Stimulated activated CD8-positive, alpha-beta memory T cell treated with anti-CD3 and anti-CD28 coated beads, Interleukin-4, amount 100 ng/mL, for 1 hour (primary cell): ENCODE measurements at places on chromosomes 11 and 22.

DNA sequence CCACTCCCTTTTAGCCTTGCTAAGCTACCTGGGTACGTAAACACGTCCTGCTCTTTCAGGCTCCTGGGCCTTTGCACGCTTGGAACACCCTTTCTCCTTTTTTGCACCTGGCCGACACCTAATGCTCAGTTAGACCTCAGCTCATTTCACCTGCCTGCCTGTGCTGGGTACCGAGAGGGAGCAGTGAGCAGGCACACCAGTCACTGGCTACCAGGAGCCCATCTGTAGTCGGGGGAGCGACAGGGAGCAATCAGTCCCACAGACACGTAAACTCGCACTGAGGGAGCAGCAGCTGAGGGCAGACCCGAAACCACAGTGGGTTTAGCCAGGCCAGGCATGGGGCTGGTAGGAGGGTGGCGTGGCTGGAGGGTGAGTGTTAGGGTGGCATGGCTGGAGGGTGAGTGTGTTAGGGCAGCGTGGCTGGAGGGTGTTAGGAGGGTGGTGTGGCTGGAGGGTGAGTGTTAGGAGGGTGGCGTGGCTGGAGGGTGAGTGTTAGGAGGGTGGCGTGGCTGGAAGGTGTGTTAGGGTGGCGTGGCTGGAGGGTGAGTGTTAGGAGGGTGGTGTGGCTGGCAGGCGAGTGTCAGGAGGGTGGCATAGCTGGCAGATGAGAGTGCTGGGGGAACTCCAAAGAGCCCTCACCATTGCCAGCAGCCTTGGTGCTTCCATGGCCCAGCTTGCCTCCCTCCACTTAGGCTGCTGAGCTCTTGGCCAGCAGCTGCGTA, 6.4 kb upstream of the GTSE1 start:
- DNase-seq = no peak

- no peak for DNase-seq
Observed at GRCh38 chr22:25327018-25327755, 107.7 kb downstream of the CRYBB2 start.

DNA sequence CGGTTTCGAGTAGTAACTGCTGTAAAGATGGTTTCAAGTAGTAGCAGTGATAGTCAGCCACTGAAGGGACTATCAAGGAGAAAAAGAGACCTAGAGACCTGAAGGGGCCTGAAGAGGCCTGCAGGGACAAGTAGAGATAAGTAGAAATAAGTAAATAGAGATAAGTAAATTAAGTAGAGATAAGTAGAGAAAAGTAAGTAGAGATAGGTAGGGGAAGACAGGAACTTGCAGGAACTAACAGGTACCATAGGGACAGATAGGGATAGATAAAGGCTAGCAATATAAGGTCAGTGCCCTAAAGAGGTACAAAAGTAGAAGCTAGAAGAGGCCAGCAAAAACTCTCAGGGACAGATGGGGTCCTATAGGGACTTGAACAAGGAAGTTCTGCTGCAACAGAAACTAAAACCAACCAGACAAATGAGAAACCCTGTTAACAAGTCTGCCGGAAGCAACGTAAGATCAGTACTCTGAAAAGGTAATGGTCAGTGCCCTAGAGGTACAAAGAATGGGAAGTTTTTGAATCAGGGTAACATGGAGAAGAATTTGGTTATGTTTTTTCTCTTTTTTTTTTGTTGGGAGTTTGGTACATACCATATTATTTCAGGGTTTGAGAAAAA, 9.6 kb upstream of the SC5D start:
- DNase-seq = no peak

DNA sequence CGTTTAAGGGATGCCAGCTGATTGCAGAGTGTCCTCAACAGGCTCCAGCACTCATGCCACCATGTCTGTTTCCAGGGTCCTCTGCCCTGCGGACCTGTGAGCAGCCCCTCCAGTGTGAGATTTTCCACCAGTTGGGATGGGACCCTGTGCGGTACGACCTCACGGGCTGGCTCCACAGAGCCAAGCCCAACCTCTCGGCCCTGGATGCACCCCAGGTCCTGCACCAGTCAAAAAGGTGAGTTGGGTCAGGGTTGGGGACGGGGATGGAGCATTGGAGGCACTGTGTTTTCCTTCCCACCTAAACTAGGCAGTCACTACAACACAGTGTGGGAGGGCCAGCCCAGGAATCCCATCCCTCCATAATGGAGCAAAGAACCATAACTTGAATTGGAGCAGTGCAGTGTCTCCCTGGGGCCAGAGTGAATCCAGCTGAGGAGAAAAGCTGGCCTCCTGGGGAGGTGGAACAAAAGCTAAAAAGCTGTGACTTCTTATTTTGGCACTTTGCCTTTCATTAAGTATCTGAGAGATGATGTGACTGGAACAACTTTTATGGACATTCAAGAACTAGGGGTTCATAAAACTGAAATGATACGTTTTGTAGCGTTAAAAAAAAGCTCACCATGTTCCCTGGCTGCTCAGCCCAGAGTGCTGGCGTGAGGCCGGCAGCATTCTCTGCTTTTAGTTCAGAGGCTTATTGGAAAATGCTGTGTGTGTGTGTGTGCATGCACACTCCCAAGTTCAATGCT, 101.8 kb downstream of the MYO18B start:
- DNase-seq = no peak

DNA sequence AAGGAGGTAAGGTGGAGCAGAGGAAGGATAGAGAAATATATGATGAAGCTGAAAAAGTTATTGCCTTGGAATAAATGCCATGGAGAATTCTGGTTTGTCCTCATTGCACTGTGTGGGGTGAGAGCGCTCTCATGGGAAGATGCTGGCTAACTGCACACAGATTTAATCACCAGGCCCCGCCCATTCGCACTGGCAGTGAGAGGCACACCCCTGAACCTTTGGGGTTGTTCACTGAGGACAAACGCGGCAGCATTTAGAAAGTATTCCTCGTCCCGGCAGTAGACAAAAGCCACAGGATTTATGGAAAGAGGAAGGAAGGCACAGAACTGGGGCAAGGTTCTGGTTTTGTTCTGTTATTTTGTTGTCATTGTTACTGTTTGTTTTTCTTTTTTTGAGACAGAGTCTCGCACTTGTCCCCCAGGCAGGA, 70.2 kb downstream of the MED15 start:
- DNase-seq = no peak

GRCh38 chr11:12126344-12127019, 16.1 kb downstream of the MICAL2 start:
- no peak for DNase-seq

- DNase-seq = no peak
Observed at GRCh38 chr11:17864478-17864941, 129.9 kb downstream of the KCNC1 start.

DNA sequence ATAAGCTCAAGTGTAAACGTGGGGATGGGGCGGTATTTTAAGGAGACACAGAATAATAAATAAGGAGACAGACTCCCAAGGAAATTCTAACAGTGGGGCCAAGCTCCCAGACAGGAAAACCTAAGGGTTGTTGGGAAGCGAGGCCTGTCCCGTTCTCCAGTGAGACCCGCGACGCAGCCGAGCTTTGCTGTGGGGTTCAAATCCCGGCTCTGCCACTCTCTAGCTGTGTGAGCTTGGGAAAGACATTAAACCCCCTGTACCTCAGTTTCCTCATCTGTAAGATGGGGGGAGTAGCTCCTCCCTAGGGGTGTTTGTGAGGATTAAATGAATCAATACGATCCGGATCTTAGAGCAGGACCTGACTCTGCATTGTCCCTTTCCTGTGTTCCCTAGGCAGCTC, 106.8 kb downstream of the TRIM29 start:
- DNase-seq = no peak

DNA sequence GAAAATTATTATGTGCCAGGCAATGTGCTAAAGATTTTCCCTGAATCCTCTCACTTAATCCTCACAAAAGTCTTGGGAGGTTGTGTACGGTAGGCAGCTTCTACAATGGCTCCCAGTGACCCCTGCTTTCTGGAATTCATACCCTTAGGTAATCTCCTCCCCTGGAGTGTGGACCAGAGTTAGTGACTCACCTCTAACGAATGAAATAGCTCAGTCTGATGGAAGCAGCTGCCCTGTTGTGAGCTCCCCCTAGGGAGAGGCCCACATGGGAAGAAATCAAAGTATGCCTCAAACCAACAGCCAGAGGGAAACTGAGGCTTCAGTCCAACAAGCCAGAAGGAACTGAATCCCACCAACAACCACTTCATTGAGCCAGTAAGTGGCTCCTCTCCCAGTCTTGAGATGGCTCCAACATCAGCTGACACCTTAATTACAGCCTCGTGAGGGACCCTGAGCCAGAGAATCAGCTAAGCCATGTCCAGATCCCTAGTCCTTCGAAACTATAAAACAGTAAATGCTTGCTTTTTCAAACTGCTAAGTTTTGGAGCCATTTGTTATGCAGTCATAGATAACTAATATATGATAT, 98.9 kb upstream of the ISX start:
- DNase-seq = no peak

- DNase-seq = no peak
Observed at GRCh38 chr11:103806130-103806895, 230.1 kb upstream of the DDI1 start.

DNA sequence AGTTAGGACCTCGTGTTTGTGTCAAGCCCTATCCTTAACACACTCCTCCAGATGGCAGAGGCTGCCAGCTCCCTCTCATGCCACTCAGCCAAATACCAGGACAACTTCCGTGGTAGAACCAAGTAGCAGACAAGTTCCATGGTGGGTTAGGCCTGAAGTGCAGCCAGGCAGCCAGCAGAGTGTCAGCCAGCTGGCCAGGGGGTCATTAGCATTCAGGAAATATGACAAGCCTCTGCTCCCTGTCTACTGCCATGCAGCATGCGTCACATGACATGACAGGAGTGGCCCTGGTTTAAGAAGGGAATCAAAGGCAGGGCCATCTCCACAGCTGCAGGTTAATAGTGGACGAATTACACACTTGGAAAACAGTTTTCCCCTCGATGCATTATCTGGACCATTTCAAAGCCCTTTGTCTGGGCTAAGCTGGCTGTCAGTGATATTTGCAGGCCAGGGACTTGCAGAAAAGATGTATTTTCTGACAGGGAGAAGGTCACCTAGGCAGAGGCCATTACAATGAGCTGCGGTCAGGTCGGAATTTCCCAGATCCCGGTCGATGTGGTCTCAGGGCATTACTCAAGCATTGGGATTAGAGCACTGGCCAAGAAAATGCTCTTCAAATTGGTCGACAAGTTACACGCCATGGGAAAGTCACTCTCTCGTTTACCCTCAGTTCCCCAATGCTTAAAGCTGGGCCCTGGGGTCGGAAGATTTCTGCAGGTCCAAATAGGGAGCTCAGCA, 461.7 kb upstream of the CADM1 start:
- DNase-seq = no peak

- DNase-seq = no peak
Observed at GRCh38 chr11:86687185-86687778, 14.9 kb upstream of the ME3 start.

GRCh38 chr11:81135570-81135969, 1598.1 kb downstream of the FAM181B start:
- no peak for DNase-seq

DNA sequence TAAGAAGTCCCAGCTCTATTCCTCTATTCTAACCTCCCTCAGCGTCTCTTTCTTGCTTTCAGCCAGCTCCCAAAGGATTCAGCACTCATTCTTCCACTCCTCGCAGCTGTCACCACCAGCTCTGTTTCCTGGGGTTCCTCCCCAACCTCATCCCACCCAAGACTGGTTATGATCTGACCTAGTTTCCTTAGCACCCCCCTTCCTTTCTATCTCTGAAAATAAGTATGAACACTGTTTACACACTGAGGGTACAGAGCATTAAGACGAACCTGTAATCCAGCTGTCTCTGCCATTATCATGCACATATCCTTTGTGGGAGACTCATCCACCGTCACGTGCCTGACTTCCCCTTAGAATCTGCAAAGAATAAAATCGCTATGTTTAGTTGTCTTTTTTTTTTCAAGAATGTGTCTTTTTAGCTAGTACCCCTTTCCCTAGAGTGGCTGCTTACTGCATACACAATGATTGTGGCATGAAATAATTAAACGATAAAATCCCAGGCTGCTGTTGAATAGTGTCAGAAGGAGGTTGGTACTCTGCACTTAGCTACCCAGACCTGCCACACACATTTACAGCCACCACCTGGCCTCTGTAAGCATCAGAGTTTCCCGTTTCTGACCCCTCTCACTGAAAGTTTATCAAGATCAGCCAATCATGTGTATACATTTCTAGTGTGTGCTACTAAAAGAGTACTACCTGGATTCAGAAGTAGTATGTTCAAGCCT, 26.9 kb upstream of the CSTF3 start:
- no peak for DNase-seq
